Thoracic aorta (tissue), 2 donors: ENCODE measurements at places on chromosomes 5 and 9. TPM values are rescaled to one million over a fixed set of nuclear protein-coding genes. Genes with fewer than 3 reads are reported as not detected.

GRCh38 chr5:91103353-91104061 lies 279.6 kb downstream of the ARRDC3 start:
- DNase-seq, result no peak

DNA sequence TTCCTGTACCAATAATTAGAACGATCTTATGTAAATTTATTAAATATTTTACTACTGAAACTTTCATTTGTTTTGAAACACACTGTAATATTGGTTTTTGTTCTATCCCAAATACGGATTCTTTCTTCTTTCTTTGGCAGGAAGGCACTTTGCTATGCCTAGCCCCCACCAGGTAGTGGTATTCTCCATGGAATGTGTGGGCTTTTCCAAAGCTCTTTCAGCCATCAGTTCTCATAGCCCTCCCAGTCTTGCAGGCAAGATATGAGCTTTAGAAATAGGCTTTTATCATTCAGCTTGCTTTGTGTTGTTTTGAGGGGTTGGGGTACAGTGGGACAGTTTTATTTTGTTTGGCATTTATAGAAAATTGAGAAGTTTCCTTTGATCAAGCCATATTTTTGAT lies 107.5 kb downstream of the DMXL1 start:
- DNase-seq, result no peak

- no peak for DNase-seq
These were observed 116.0 kb downstream of the SLC12A2 start for GRCh38 chr5:128199611-128200010.

DNA sequence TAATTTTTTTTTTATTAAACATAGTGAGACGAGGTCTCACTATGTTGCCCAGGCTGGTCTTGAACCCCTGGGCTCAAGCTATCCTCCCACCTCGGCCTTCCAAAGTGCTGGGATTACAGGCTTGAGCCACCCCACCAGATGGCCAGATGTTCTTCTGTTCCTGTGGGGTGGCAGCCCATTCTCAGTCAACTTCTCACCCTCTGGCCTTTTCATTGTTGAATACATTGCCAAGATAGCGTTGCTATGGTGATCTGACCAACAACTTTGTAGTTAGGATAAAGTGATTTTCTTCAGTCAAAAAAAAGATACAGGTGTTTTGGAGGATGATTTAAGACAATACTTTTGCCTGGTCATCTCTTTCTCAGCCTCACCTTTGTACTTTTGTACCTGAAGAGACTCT lies 109.1 kb downstream of the EGFLAM start:
- DNase-seq, result no peak

DNA sequence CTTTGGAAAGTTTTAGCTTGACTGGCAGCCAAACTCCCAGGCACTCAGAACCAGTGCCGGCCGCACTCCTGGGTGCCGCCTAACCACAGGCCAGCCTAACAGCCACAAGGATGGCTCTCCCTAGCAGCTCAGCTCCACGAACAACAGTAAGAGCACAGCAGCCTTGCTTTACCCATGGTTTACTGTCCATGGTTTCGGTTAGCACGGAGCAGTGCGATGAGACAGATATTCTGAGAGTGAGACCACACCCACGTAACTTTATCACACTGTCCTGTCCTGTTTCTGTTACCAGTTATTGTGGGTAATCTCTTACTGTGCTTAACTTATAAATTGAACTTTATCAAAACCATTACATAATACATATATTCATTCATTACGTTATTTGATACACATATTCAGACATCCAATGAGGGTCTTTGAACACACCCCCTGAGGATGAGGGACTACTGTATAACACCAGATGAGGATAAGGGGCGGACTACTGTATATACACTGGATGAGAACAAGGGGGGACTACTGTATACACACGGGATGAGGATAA lies 12.4 kb downstream of the CLPTM1L start:
- DNase-seq, result no peak

- no peak for DNase-seq
These were observed 1.0 kb upstream of the DAB2IP start for GRCh38 chr9:121650217-121651007.

GRCh38 chr5:134949316-134949715 lies 18.4 kb upstream of the CATSPER3 start:
- DNase-seq, result no peak

- DNase-seq, result no peak
These were observed 113.8 kb downstream of the TLE4 start for GRCh38 chr9:79685577-79685976.

DNA sequence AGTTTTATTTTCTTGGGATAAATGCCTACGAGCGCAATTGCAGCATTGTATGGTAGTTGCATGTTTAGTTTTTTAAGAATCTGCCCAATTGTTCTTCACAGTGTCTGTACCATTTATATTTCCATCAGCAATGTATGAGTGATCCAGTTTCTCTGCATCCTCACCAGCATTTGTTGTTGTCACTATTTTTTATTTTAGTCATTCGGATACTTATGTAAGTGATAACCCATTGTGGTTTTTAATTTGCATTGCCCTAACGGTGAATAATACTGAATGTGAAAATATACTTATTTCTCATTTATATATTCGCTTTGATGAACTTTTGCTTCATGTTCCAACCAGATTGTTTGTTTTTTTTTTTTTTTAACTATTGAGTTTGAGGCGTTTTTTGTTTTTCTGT lies 33.7 kb upstream of the PWWP2A start:
- DNase-seq, result no peak

RANBP17 gene
- total RNA-seq, result 31.1 TPM

FAM221B gene
- not detected for total RNA-seq

TRPM6 gene
- total RNA-seq, result 0.41 TPM

RANBP3L gene
- 25.5 TPM for total RNA-seq

NFIB gene
- total RNA-seq, result 54.8 TPM

MOB3B gene
- total RNA-seq, result 6.6 TPM

HMCN2 gene
- 6.3 TPM for total RNA-seq
